ENCODE measurements at places on chromosomes 6 and 20.

DNA sequence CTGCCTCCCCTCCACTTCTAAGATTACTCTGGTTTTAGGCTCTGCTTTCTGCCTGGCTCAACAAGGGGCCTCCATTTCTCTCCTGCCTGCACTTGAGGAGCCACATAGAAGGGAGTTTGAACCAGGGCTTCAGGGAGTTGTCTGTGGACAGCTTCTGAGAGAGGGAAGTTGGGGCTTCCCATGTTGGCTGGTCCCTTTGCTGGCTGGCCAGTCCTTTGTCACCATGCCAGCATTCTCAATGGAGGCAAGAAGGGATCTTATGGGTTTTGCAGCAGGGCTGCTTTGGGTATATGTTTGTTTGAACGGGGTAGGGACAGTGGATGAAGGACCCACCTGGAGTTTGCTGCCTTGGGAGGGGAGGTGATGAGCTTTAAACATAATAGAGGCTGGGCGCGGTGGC lies 124.9 kb downstream of the CARMIL1 start:
- no peak for DNase-seq

DNA sequence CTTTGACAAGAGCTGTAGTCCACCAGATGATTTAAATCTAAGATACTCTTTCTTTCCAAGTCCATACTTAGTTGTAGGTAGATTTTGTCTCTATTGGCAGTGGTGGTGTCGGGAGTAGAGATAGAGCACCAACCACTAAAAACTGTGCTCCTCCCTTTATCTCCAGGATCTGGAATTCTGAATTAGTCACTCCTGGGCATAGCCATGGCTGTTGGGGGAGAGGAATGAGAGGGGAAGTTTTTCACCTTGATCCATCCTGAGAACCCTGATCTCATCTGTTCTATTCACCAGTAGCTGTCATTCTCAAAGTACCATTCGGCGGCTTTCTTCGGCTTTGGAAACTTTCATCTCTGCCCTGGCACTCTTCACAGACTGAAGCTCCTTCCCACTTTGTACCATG lies 35.6 kb upstream of the NKX2-4 start:
- no peak for DNase-seq

DNA sequence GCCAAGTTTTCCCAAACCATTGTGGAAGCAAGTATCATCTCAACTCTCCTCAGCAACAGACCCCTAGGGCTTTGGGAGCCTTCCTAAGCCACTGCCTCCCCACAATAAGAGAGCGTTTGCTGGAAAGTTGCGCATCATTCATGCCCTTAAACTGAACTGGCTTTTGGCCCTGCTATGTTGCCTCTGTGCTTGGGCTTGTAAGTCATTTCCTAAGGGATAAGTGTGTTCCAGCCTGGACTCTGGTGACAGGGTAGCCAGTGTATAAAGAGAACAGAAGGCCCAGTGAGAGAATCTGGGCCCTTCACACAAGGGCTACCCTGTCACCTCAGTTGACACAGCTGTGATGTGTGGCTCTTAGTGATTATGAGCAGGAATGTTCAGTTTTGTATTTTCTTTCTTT lies 77.8 kb downstream of the COL9A1 start:
- DNase-seq, result peak; percentile 56

GRCh38 chr20:55471052-55472006 lies 534.0 kb downstream of the CBLN4 start:
- DNase-seq, result peak; percentile 61

GRCh38 chr6:44100088-44100550 lies 27.1 kb downstream of the MRPL14 start:
- peak; percentile 59 for DNase-seq

DNA sequence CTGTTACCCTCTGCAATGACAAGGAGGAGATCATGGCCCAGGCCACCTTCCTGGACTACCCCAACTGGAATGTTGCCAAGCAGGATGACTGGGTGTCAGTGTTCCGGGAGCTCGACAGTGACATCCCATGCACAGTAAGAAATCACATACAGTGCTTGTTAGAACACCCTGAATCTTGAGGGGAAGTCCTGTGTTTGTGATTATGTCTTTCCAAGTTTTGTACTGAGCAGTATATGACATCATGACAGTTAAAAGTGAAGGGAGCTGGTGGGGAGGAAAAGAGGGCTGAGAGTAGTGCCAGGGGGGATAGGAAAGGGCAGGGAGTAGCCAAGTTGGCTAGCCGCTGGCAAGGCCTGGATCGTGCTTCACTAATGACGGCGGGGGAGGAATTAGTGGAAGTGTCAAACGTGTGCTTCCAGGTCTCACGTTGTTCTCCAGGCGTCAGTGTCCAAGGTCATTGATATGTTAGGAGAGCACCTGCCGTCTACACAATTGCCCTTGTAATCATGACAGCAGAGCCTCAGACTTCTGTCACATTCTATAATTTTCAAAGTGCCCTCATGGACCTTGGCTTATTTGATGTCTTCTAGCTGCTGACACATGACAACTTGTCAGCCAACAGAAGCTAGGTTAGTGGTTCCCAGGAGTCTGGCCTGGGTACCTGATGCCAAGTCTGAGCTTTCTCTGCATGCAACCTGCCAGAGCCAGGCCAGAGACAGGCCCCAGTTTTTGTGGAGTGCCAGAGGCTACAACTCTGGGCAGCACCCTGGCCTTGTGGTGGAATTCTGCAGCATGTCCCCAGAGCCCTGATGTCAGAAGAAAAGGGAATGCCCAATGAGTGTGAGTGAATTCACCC lies 18.8 kb downstream of the CFAP61 start:
- DNase-seq, result no peak

DNA sequence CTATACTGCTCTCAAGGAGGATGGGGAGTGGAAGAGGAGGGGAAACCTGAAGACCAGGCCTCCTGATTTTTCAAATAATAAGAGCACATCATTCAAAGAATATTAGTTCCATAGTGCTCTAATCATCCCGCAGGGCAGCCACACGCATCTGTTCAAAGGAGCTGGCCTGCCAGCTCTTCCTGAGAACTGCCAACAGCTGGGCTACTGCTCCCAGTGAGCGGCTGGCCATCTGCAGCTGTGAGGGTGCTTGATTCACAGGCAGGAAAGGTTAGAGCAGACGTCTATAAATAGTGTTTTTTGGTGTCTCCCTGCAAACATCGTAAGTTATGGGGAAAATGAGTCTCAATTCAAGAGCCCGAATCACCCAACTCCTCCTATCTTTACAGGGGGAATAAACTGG lies 17.3 kb downstream of the NSFL1C start:
- no peak for DNase-seq

DNA sequence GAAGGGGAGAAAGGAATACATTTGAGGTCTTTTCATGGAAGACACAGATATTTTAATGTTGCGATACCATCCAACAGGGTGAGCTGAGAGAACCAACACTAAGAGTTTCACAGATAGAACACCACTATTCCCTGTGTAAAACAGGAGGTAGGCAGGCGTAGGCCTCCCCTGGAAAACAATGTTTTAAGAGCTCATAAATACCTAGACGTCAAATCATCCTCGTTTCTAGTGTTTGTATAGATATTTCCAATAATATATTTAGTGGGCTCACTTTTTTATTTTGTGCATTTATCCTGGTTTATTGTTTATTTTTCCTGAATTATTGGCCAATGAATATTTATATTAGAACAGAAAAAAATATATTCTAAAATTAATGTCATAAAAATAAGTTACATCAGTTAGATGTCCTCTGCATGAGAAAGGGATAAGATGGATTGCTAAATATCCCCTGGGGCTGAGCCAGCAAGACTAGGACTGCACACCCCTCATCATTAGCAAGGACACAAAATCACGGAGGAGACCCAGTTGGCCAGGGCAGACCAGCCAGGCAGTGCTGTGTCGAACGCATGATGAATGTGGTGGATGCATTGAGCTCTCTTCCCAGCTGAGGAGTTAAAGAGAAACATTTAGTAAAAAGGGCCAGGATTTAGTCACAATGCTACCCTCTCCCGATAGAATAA lies 380.5 kb downstream of the C6orf118 start:
- DNase-seq, result no peak

GRCh38 chr6:15875797-15876196 lies 213.0 kb upstream of the DTNBP1 start:
- no peak for DNase-seq

DNA sequence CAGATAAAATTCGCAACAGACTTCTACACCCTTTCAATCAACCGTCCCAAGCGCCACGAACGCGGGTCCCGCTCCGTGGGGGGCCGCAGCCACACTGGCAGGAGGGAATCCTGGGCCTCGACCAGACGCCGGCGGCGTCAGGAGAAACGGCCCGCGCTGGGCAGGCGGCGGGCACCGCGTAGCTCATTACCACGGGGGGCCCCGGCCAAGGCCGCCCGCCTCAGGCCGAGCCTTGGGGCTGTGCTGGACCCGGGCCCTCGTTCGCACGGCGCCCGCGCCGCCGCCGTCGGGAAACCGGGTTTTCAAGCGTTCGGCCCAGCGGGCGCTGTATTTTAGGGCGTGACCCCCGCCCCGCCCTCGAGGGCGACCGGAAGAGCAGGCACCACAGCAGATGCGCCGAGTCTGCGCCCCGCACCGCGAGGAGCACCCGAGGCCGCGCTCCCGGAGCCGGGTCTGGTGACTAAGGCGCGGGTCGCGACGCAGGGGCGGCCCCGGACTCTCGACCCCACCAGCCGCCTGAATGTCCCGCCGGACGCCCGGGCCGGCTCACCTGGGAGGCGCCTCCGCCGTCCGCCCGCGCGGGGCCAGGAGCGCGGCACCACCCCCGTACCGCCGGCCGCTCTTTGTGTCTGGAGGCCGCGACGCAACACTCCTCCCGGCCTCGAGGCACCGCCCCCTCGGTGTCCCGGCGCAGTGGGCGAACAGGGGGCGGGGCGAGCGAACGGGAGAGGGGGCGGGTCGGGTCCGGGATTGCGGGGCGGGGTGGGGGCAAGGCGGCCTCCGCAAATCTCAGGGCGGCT lies at the start of gene NINL:
Gene NINL, minus strand, starts transcription at position 627 of the 800 bp plus-strand sequence. CDS start 58,944 bp downstream, outside the sequence.
- DNase-seq, result peak; percentile 89

DNA sequence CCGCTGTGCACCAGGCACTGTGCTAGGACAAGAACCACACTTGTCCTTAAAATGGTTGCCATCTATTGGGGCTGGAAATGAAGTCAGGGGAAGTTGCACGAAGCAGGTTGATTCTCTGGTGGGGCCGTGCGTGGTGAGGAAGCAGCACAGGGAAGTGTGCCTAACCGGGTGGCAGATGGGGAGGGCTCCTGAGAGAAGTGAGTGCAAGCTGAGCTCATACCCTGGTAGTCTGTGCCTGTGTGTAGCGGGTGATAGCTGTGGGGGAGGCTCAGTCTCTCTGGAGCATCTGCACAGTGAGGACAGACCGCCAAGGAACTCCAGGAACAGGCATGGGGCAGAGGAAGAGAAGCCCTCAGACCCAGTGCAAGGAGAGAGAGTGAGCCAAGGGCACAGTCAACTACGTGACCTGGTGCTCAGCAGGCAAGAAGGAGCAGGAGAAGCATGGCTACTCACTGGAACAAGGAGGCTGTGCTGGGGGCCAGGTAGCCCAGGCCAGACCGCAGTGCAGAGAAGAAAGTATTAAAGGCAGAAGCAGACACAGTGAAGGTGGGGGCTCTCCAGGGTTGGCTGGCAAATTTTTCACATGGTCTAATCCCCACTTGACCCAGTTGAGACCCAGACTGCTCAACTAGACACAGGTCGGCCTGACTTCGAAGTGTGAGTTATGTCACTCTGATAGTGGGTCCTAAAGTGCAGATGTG lies 155.0 kb downstream of the CDH26 start:
- no peak for DNase-seq

DNA sequence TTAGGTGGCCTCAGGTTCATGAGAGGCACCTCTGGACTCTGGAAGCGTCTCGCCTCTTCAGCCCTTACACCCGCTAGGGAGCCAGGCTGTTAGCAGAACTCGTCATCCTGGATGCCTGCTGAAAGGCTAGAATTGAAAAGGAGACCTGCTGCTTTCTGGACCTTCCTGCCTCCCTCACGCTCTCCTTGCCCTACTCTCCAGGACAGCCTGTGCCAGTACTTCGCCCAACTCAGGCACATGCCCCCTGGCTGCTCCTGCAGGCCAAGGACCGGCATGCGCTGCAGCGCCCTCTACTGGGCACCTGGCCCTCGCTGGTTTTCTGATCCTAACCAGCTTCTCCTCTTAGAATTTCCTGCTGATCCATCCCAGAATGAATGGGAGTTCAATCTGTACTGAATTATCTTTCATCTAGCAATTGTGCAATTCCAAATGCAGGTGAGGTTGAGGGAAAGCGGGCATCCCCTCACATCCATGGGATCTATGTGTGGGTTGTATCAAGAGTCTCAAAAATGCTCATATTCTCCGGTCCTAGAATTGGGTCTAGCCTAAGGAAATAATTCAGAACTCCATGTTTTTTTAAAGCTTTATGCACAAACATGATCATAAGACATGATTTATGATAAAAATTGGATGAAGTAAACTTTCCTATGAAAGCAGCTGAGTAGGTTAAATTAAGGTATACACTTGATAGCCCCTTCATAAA lies 78.0 kb downstream of the PTPN1 start:
- DNase-seq, result peak; percentile 81

- no peak for DNase-seq
These were observed 1040.0 kb upstream of the MAP3K7 start for GRCh38 chr6:91626911-91627310.

DNA sequence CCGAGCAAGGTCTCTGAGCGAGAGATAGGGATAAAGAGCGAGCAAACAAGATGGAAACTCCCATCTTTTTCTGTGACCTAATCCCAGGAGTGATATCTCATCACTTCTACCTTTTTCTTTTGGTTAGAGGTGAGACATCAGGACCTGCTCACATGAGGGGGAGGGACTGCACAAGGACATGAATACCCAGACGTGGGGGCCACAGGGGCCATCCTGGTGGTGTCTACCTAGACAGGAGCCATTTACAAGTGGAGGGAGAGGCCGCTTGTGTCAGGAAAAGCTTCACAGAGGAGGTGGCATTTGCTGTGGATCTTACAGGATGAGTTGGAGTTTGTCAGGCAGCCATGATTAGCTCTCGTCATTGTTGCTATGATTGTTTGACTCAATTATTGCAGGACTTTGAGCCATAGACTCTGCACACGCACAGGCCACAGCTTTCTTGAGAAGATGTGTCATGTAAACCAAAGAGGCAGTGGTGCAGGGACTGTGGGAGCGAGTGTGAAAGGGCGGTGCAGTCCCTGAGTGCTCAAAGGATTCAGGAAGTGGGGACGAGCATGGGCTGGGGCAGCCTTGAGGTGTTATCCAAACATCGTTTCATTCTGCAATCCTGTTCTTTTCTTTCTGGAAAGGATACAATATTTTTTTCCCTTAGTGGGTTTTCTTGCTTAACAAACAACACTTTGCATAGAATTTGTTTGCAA lies 7.7 kb downstream of the NPEPL1 start:
- DNase-seq, result no peak

DNA sequence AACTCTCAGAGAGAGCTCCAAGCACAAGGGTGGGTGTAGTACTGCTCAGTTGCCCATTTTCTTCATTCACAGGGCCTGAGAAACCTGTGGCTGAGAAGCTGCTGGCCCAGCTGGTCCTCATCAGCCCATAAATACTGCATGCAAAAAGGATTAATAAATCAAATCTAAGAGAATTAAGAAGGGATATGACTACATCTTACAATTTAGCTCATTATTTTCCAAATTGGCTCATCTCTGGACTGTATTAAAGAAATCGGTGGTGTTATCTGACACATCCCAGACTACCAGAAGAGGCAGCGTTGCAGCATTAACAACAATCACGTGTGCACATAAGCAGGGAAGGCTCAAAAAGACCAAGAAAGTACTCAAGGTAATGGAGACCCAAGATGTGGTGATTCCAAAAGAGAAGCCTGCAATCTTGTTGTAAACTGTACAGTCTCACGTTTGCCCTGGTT lies 90.7 kb downstream of the CD24 start:
- DNase-seq, result peak; percentile 72
